NCI-H1417 treated with DMSO at 0.1 percent for 48 hours (cell line): ENCODE measurements at places on chromosomes 1 and 21.

DNA sequence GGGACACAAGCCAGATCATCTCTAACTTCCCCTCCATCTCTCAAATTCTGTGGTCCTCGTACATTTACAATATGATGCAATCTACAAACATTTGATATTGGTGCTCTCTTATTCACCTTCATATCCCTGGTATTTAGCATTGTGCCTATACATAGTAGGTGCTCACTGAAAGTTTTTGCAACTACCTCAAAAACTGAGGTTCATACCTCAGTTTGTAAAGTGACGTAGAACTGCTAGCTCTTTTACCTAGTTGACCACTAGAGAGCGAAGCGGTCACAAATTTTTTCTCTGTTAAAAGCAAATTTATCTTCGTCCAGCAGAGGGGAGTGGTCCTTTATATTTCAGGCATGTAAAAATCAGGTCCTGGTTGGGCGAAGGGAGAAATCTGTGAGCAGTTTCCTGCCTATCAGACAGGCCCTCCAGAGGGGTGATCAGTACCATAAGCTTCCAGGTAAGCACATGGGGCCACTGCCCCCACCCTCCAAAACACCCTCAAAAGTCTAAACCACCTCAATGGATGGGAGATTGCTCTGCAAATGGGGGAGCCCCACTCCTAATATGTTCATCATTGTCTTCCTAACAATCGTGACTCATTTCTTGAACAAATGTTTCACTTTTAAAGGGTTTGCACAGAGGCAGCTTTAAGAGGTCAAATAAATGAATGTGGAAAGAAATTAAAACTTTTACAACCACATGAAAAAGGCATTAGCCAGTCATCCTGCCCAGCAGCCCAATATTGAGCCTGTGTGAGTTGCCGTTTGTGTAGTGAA is 10.6 kb upstream of the HLCS start:
- DNase-seq: no peak

DNA sequence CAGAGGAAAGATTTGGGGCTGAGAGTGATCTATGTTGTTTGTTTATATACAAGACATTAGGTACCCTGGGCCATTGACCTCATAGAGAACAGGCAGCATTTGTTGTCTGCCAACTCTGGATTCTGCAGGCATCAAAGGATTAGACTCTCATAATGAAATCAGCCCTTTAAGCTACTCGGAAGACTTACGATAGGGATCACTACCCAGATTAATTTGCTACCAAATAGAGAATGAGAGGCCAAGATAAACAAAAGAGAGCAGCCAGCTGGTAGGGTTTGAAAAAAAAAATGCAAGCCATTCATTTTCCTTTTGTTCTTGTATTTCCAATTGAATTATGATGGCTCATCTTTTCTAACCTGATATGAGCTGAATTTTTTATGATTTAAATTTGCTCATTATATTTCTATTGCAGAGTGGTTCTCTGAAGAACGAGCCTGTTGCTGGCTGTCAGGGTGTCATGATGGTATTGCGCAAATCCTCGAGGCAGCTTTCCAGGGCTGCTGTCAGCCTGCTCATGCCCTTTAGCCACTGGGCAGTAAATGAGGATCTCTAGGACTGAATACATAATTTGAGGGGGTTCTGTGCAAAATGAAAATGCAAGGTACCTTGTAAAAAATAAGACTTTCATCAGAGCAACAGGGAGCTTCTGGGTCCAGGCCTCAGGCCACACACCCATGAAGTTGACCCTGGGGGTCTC is 116.4 kb upstream of the KCNJ15 start:
- DNase-seq: peak; percentile 22

GRCh38 chr1:8516793-8517556 is 199.1 kb downstream of the SLC45A1 start:
- no peak for DNase-seq

DNA sequence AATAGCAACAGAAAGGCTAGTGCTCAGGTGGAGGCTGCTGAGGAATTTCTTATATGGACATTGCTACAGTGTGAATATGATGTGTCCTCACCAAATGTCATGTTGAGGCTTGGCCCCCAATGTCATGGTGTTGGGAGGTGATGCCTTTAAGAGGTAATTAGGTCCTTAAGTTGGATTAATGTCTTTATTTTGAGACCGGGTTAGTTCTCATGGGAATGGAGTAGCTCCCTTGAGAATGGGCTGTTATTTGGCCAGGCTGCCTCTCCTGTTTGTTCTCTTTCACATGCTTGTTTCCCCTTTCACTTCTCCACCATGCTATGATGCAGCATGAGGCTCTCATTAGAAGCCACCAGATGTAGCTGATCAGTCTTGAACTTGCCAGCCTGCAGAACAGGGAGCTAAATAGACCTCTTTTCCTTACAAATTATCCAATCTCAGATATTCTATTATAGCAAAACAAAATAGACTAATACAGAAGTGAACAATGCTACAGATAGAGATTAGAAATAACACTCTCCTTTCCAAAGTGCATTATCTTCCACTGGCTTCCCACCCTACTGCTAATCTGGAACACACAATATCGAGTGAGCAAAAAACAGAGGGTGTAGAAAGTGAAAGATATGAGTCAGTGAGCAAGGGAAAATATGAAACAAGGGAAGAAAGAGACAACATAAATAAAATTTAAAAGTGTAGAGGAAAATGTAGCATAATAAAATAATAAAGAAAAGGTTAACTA is 160.2 kb downstream of the NTMT2 start:
- no peak for DNase-seq

DNA sequence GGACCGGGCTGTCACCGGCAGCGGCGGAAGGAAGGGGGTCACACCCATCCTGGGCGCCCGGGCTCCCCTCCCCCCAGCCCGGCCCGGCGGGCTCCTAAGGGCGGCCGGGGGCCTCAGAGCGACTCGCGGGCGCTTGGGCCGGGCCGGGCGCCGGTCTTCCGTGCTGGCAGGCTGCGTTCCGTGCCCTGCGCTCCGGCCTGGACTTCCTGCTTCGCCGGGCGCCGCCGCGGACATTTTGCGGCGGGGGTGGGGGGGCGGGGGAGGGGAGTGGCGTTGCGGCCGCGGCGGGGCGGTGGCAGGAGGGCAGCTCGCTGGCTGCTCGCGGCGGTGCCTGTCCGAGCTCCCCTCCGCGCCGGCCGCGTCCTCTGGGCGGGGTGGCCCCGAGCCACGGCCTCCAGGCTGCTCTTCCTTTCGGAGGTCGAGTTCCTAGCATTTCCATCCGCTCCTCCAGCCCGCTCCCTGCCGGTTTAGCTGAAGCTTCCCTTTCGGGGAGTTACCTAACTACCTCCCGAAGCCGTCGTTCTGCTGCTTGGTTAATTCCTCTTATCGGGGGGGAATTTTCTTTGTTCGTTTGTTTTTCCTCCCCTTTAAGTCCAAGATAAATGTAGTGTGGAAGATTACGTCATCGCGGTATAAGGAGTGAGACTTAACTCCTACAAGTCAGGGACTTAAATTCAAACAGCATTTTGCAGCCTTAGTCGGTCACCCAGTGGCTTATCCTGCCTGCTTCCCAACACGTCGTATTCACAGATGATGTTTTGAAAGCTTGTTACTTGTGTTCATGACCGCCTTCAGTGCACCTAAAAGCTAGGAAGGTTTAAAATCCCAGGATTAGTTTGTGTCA is 730 bp downstream of the CDC42 start:
- DNase-seq: no peak

DNA sequence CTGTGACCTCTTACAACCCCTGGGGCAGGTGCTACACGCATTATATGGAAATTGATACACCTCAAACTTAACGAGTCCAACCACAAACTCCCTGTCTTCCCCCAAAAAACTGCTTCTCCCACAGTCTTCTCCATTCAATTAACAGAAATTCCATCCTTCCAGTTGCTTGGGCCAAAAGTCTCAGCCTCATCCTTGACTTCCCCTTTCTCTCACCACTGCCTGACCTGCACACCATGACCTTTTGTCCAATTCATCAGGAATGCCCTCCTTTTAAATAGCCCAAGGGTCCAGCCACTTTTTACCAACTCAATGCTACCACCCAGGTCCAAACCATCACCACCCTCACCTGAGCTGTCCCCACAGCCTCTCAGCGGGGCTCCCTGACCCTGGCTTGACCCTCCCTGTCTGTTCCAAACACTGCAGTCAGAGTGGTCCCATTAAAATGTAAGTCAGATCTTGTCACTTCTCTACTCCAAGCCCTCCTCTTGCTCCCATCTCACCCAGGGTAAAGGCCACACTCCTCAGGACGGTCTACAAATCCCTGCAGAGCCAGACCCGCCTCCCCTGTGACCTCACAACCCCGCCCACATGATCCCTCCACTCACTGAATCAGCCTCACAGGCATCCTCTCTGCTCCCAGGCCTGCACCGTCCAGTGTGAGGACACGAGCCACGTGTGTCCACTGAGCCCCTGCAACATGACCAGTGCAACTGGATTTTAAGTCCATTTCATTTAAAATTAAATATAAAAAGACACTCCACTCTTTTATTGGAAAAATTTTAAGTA is 18.5 kb downstream of the KCNN3 start:
- no peak for DNase-seq

- DNase-seq: no peak
Observed at GRCh38 chr1:24963099-24963872, 33.2 kb upstream of the RUNX3 start.

GRCh38 chr1:229432905-229433304 is 989 bp downstream of the ACTA1 start:
- DNase-seq: no peak

DNA sequence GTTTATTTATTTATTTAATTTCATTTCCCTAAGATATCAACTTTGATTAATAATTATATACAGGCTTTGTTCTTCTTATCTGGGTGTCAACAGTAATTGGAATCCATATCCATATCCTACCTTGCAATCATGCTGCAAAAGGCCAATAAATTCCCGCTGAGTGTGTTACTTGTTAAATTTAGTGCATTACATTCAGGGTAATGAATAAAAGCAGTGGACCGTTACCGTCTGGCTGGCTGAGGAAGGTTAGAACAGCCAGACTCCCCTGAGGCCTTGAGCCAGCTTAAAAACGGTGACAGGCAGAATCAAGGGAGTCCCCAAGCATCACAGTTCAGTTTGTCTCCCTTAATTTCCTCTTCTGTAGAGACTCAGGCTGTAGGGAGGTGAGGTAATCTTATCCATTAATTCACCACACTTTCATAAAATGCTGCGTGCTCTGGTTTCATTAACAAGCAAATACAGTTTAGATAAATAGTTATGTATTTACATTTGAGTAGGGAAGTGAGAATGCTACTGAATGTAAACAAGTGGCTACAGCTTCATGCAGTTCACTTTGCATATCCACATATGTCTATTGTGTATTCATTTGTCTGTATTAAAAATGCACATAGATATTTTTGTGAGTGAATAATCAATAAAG is 888.2 kb upstream of the CXADR start:
- DNase-seq: no peak

DNA sequence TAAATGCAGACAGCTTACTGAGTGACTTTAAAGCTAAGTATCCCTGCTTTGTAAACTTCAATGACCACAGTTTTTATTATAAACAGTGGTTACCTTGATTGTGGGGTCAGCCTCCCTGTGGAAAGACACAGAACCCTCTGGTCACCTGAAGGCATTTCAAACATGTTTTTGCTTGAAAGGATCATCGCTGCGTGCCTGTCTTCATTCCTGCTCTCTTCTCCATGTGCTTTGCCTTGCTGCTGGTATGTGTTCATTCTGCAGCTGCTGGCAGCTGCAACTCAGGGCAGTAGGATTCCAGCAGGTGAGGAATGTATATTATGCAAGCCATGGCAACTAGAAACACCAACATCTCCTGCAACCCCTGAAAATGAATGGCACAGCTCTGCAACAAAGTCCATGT is 81.0 kb upstream of the VAV3 start:
- DNase-seq: no peak

DNA sequence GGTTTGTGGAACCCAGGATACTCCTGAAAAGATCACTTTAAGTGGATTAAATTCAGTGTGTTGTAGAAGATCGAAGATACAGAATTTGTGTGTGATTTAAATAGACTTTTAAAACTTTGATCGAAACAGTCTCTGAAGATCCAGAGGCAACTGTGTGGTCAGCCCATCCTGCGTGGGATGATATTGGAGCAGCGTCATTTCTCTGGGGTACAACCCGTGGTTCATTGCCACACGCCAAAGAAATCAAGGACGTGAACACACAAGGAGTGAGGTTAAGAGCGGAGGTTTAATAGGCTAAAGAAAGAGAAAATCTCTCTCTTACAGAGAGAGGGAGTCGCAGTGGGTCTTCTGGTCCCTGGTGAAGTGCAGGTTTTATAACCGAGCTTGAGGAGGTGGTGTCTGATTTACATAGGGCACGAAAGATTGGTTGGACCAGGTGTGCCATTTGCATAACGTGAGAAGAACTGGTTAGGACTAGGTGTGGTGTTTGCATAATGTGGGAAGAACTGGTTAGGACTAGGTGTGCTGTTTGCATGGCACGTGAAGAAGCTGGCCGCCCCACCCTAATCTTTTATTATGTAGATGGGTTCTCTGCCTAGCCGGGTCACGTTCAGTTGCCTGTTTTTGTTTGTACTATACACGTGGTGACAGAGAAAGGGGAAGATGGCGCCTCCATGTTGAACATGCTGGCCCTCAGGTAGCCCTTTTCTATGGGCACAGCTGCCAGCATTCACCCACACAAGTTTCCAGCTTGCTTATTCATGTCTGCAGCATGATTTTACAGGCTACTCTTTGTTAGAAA is 82.3 kb downstream of the ADSS2 start:
- DNase-seq: no peak

- DNase-seq: no peak
Observed at GRCh38 chr1:162391790-162392563, 10.4 kb downstream of the C1orf226 start.

- DNase-seq: no peak
Observed at GRCh38 chr21:15804247-15805005, 74.6 kb downstream of the USP25 start.

GRCh38 chr1:213003256-213003655 is 12.4 kb downstream of the ANGEL2 start:
- no peak for DNase-seq

GRCh38 chr1:172351346-172351745 is 69.1 kb upstream of the C1orf105 start:
- DNase-seq: no peak

GRCh38 chr1:208615371-208615770 is 371.2 kb upstream of the PLXNA2 start:
- DNase-seq: no peak

DNA sequence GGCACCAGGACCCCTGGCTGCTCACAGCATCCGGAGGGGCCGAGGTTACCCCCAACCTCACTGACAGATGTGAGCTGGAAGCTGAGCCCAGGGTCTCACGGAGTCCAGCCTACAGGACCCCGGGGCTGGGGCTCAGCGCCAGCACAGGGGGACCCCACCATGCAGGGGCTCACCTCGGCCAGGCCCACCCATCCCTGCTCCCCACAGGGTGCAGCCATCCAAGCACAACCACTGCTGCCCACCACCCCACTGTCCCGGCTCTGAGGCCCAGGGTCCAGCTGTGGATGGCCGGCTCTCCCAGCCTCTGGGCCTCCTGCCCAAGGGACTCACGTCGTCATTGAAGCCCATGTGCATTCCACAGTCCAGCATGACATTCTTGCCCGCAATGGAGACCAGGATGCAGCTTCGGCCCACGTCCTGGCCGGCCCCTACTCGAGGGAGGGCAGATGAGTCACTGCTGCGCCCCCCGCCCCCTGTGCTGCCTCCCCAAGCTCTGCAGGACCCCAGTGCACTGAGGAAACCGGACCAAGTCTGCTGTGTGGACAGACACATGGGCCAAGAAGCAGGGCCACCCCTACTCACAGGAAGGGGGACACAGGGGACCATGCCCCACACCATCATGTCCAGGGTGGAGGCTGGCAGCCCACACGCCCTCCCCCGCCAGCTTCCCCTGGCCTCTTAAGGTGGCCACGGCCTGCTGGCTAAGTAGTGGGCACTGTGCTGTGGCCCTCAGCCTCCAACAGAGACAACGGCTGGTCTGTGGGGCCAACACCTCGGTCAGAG is 3.6 kb downstream of the INTS11 start:
- no peak for DNase-seq

GRCh38 chr1:222392556-222392955 is 155.3 kb downstream of the HHIPL2 start:
- no peak for DNase-seq
